ENCODE measurements at places on chromosomes 5 and 9. TPM values are rescaled to one million over a fixed set of nuclear protein-coding genes. Genes with fewer than 3 reads are reported as not detected.

CDKN2B gene
- 67.0 TPM for total RNA-seq

- DNase-seq, result no peak
Measured at GRCh38 chr5:1268666-1269065, 26.2 kb downstream of the TERT start.

FOXD4L5 gene
- not detected for total RNA-seq

DNA sequence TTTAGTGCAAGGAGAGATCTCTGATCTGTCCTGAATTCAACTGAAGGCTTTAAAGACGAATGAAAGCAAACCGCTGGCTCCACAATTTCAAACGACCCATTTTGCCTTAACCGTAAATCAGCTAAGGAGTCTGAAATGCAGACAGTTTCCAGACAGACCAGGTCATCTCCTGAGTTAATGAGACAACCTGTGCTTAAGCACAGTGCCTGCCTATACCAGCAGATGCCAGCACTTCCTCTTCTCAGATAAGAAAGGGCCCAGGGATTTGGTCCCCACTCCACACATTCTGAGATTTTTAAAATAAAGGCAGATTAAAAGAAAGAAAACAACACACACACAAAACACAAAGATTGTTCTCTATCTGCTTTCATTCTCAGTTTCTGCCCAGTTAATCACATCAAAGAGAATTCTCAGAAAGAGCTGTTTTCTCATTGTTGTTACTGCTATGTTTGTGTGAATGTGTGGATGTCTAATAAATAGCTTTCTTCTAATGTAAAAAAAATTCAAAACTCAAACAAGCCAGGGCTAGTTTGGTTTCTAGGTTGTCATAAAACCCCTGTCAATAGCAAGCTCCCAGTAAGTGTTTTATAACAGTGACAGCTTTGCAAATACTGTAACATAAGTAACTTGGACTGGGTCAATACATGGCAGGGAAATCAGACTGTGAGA is 157.7 kb upstream of the SLC24A2 start:
- DNase-seq, result no peak

- no peak for DNase-seq
Measured at GRCh38 chr5:127586066-127586770, 62.7 kb upstream of the CTXN3 start.

DNA sequence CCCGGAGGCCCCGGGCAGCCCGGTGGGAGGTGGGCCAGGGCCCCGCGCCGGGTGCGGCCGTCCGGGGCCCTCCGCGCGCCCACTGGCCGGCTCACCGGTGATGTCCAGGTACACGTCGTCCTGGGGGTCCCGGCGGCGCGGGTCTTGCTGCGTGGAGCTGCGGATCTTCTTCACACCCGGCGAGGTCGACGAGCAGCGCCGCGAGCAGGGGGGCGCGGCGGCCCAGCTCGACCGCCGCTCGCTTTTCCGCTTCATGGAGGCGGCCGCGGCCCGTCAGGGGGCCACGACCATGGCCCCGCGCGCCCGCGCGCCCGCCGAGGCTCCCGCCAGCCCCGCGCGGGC is 548 bp downstream of the CDC14B start:
- no peak for DNase-seq

DNA sequence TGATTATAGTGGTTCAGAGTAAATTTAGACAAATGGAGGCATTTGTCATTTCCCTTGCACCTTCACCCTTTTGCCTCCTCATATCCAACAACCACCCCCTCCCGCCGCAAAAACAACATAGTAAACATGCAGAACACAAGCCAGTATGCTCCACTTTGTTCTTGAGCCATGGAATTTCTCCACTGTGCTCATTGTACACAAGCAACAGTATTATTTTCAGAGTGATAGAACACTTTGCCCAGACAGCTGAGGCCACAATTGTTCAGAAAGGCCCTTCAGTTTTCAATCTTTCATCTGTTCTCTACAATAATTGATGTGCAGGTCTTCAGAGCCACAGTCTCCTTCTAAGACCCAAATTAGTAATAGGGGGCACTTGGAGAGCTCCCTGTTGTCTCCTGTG is 272.8 kb upstream of the SLC30A5 start:
- no peak for DNase-seq

GRCh38 chr5:82339792-82340191 is 61.6 kb upstream of the RPS23 start:
- no peak for DNase-seq

CDH6 gene
- 5.2 TPM for total RNA-seq

RIMOC1 gene
- total RNA-seq, result 10.3 TPM

DNA sequence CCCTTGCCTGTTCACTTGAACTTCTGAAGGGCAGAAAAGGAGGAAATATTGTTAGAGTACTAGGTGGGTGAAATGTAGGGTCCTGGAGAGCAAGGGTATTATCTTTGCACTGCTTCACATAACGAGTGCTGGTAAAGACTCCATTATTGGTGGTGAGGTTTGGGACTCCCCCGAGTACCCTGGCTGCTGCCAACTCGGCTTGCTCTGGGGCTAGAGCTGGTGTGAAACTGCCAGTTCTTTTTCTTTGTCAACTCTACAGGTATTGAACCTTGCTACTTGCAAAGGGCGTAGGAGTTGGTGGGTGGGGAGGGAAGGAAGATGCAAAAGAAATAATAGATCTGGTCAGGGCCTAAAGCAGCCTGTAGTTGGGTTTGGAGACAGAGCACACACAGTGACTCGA is 16.0 kb downstream of the MAST4 start:
- DNase-seq, result no peak

GRCh38 chr5:66945389-66946349 is 250.9 kb downstream of the CD180 start:
- DNase-seq, result no peak

- no peak for DNase-seq
Measured at GRCh38 chr5:55324815-55325418, 17.1 kb downstream of the MTREX start.

C5orf58 gene
- total RNA-seq, result not detected

- DNase-seq, result no peak
Measured at GRCh38 chr5:848671-849111, 2.1 kb downstream of the ZDHHC11 start.

GRCh38 chr5:110940136-110940535 is 131.4 kb upstream of the TSLP start:
- DNase-seq, result no peak

MLANA gene
- total RNA-seq, result not detected

C9orf50 gene
- not detected for total RNA-seq

DNA sequence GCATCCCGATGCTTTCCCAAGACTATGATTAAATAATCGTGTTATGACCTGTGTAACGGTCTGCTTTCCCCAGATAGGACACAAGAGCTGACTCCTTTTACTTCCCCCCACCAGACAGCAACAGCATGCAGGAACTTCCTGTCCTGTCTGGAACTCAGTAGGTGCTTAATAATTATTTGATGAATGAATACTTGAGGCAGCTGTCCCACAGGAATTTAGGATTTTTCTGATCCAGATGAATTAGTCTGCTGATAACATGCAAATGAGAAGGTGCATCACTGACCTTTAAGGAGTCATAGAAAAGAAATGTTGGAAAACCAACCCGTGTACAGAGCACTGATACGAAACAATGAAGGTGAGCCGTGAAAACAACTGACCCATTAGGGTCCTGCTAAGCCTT is 12.2 kb downstream of the RNF130 start:
- no peak for DNase-seq

GRCh38 chr9:129338724-129339430 is 160.8 kb upstream of the IER5L start:
- DNase-seq, result no peak

STC2 gene
- total RNA-seq, result 2.9 TPM

PGM5 gene
- total RNA-seq, result 102 TPM

- DNase-seq, result no peak
Measured at GRCh38 chr5:173885475-173886010, 2.6 kb upstream of the CPEB4 start.

DNA sequence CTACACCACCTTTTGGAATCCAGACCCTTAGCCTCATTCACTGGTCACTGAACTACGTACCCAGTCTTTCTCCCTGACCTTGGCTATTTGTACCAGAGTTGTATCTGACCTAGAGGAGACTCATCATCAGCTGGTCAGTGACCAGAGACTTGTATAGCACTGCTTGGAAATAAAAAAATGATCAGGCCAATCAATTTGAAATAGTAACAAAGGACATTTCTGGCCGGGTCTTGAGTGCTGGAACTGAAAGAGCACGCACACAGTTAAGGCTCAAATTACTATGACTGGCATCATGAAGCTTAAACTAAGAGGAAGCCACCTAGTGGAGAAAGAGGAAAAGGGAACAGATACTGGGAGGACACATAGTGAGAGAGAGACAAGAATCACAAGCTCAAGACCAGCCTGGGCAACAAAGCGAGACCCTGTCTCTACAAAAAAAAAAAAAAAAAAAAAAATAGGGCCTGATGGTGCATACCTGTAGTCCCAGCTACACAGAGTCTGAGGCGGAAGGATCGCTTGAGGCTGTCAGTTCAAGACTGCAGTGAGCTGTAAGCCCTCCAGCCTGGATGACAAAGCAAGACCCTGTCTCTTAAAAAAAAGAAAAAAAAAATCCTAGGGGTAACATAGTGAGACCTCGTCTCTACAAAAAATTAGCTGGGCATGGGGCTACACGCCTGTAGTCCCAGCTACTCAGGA is 12.8 kb upstream of the SRP19 start:
- no peak for DNase-seq

GRCh38 chr5:158381614-158382160 is 522.7 kb upstream of the CLINT1 start:
- DNase-seq, result no peak

DNA sequence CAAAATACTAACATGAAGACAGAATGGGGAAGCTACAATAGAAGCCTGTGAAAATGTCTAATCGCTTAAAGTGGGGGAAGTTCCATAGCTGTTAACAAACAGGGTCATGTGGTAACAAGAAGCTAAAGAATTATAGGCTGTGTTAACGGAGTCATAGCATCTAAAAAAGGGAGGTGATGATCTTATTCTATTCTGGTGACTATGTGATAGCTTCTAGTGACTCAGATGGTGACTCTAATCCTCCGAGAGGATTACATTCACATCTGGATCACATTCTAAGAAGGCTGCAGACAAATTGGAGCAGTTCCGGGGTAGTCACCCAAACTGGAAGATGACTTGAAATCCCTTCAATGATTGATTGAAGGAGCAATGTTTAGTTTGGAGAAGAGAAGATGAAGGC is 142.1 kb downstream of the LIFR start:
- DNase-seq, result no peak

DNA sequence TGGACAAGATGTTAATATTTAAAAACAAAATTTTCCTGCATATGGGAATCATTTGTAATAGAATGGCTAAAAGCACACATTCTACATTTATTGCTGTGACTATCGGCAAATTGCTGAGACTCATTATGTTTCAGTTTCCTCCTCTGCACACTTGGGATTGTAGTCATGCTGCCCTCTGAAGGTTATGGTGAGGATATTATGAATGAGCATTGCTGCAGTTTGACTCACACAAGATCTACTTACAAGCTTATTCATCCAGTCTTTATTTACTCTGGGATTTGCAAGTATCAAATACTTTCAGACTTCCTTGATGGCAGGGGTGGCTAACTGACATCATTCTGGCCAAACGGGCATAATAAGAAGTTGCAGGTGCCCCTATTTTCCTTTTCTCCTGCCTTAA is 9.5 kb upstream of the NFIL3 start:
- DNase-seq, result no peak

CDX1 gene
- total RNA-seq, result not detected

GRCh38 chr9:80204054-80204453 is 632.3 kb downstream of the TLE4 start:
- DNase-seq, result no peak

SPOCK1 gene
- total RNA-seq, result 70.7 TPM

DNA sequence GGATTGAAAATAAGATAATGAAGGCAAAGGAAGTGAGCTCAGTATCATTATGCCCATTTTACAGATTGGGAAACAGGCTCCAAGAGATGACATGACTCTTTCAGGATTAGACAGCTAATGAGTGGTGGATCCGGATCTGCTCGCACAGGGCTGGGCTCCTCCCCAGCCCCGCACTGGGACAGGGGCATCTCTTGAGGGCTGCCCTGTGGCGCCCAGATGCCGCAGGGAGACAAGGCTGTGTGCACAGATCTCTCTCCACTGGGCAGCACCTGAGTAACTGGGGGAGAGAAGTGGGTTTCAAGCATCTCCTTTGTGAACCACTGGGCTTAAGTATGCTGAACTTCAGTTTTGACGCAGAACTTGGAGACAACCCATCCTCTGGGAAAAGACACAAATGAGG is 43.9 kb downstream of the ADAMTS2 start:
- DNase-seq, result no peak

CSF1R gene
- total RNA-seq, result 21.4 TPM

PCDHGB6 gene
- 12.5 TPM for total RNA-seq

- DNase-seq, result no peak
Measured at GRCh38 chr5:61306531-61307131, 25.4 kb upstream of the ZSWIM6 start.

LCN10 gene
- total RNA-seq, result 8.3 TPM

DNA sequence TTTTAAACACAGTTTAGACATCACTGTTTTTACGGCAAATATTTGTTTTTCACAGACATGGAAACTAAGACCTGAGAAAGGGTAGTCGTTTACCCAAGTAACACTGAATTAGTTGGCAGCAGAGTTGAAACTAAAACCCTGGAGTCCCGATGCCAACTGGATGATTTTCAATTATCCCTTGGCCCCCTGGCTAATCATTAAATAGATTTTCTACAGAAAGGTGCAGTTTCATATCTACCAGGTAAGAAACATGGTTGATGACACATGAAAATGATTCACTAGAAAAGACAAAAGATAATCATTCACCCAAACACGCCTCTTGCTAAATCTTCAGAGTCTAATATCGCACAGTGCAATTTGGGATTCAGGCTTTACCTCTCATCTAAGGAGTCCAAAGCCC is 136.9 kb downstream of the SEMA5A start:
- no peak for DNase-seq

GRCh38 chr5:73373814-73374510 is 74.6 kb downstream of the FOXD1 start:
- no peak for DNase-seq

- DNase-seq, result no peak
Measured at GRCh38 chr5:82393951-82394350, 115.8 kb upstream of the RPS23 start.

DNA sequence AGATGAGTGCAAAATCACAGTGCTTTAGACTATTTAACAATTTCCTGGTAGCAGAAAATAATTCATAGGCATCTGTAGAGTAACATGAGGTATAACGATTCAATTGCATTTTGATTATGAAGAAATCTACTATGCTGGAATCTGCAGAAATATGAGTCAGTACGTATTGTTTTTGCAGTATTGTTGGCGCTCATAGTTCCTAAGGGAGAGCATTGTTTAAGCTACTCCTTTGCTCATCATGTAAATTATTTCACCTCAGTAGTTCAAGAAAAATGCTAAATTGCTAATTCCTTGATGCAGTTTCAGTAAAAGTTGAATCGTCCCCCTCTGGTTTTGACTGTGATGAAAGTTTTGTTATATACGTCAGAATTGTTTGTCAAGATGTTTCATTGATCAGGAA is 458.4 kb downstream of the HINT1 start:
- DNase-seq, result no peak

GPR151 gene
- not detected for total RNA-seq

GRCh38 chr5:37619353-37619752 is 220.5 kb downstream of the GDNF start:
- DNase-seq, result no peak

Measured in vagina (tissue), 2 donors.